Ascending aorta (tissue), 2 donors: ENCODE measurements at places on chromosomes 2 and 18. TPM values are rescaled to one million over a fixed set of nuclear protein-coding genes. Genes with fewer than 3 reads are reported as not detected.

Gene CD8B2
- not detected for total RNA-seq

- DNase-seq: no peak
- no peak overlapping the region for H3K4me3 ChIP-seq
- H3K27ac ChIP-seq: no peak overlapping the region
- no peaks in the 10 kb centered on the region for H3K36me3 ChIP-seq
Observed at GRCh38 chr18:33201509-33201926, 239.0 kb downstream of the CCDC178 start.

- H3K4me3 ChIP-seq: no peak overlapping the region
- no peaks in the 10 kb centered on the region for H3K4me1 ChIP-seq
- H3K27ac ChIP-seq: no peak overlapping the region
- H3K27me3 ChIP-seq: no peaks in the 10 kb centered on the region
- no peak for DNase-seq
Observed at GRCh38 chr18:58268849-58269248, 224.8 kb downstream of the NEDD4L start.

DNA sequence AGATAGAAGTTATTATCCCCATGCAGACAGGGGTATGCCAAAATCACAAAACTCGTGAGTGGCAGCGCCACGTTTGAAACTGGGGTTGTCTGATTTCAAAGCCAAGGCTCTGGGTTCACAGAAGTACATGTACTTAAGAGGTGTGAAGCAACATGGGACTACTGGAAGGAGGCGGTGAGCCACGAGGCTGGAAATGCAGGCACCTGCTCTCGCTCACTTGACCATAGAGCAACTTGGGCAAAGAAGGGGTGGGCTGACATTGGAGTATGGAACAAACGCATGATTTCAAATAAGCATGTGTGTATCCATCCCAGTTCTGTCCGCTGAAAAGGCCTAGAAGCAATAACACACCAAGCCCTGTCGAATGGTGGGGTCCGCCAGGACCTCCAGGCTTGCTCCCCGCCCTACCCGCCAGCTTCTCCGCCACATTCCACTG, 593 bp upstream of the ACTR2 start:
- no peaks in the 10 kb centered on the region for H3K27me3 ChIP-seq
- H3K36me3 ChIP-seq: no peaks in the 10 kb centered on the region
- H3K4me1 ChIP-seq: peaks cover 30% of the 10 kb centered on the region
- no peak for DNase-seq
- H3K27ac ChIP-seq: peak overlapping the region; percentile 74

GRCh38 chr2:175624785-175625184, 377.3 kb downstream of the LNPK start:
- no peaks in the 10 kb centered on the region for H3K27me3 ChIP-seq
- no peaks in the 10 kb centered on the region for H3K36me3 ChIP-seq
- H3K4me1 ChIP-seq: no peaks in the 10 kb centered on the region

Gene MDH1
- total RNA-seq: 65.7 TPM

DNA sequence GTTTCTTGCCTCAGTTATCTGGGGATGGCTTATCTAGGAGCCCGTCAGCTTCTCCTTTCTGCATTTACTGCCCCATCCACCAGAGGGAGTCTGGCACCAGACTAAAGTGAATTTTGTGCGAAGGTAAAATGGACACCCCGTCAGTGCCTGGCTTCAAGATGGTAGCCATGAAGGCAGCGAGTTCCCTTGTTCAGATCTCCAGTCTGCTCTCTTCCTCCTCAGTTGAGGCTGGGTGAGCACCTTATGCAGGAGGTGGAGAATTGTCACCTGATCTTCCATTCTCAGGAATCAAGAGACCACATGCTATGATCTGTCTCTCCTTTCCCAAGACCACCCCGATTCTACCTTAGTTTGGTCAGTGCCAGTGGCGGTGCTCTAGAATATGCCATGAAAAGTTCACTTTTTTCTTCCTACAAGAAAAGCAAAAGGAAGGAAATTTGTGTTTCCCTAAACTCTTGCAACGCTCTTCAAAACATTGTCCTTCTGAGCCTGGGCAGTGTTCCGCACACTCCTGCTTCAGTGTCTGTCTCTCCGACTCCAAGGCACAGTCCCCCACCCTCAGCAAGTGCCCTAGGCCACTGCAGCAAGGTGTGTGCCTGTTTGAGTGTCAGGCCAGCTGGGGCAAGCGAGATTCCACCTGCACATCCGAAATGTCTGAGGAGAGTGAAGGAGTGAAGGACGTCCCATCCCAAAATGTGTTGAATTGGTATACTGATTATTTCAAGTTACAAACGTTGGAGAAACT, 168.6 kb downstream of the SS18 start:
- no peak overlapping the region for H3K27ac ChIP-seq
- H3K36me3 ChIP-seq: no peaks in the 10 kb centered on the region
- H3K4me1 ChIP-seq: no peaks in the 10 kb centered on the region
- H3K4me3 ChIP-seq: no peak overlapping the region
- DNase-seq: no peak

DNA sequence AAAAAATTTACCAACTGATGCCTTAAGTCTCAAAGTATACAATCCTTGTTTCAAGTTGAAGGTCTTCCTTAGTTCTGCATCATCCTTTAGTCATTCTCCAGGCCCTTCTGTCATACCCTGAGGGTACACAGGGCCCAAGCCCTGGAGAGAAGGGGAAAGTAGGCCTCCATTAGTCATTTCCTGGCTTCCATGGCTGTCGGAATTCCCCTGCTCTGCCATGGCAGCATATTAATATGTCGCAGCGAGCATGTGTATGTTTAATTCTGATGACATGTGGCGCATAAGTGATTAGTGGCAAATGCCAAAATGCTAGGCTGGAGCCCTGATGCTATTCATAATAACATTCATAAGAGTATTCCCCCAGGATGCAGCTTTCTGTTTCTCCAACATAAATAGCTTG, 22.1 kb downstream of the GPR39 start:
- H3K27me3 ChIP-seq: no peaks in the 10 kb centered on the region
- no peak for DNase-seq
- no peak overlapping the region for H3K4me3 ChIP-seq
- H3K4me1 ChIP-seq: no peaks in the 10 kb centered on the region
- no peaks in the 10 kb centered on the region for H3K36me3 ChIP-seq
- no peak overlapping the region for H3K27ac ChIP-seq

- H3K27me3 ChIP-seq: no peaks in the 10 kb centered on the region
- no peak overlapping the region for H3K27ac ChIP-seq
- no peaks in the 10 kb centered on the region for H3K4me1 ChIP-seq
- H3K4me3 ChIP-seq: no peak overlapping the region
Observed at GRCh38 chr2:40225670-40226210, 226.2 kb downstream of the SLC8A1 start.

- H3K4me3 ChIP-seq: no peak overlapping the region
- no peaks in the 10 kb centered on the region for H3K27me3 ChIP-seq
- no peaks in the 10 kb centered on the region for H3K4me1 ChIP-seq
- no peak for DNase-seq
Observed at GRCh38 chr2:39849982-39850526, 71.0 kb upstream of the THUMPD2 start.

GRCh38 chr2:9836074-9836473, 7.2 kb upstream of the TAF1B start:
- H3K4me3 ChIP-seq: no peak overlapping the region
- no peaks in the 10 kb centered on the region for H3K36me3 ChIP-seq
- no peak for DNase-seq
- H3K27me3 ChIP-seq: no peaks in the 10 kb centered on the region

DNA sequence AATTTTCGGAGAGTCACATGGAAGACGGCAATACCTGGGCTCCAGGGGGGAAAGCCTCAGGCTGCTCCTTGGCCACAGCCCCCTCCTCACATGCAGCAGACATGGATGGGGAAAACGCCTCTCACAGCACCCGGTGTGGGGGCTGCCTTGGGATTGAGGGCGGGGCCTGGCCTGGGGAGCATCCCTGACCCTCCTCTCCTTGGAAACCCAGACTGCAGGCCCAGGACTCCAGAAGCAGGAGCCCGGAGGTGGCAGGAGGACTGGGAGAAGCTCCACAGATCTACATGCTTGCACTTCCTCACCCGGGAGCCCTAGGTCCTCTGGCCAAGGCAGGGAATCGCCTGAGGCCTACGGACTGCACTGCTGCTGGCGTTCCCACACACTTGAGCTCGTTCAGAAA, 12.1 kb upstream of the HES6 start:
- no peak for DNase-seq
- H3K4me1 ChIP-seq: no peaks in the 10 kb centered on the region
- no peaks in the 10 kb centered on the region for H3K27me3 ChIP-seq
- no peak overlapping the region for H3K27ac ChIP-seq
- H3K36me3 ChIP-seq: peaks cover 86% of the 10 kb centered on the region
- no peak overlapping the region for H3K4me3 ChIP-seq

- H3K27me3 ChIP-seq: no peaks in the 10 kb centered on the region
- no peak overlapping the region for H3K4me3 ChIP-seq
Observed at GRCh38 chr18:27789406-27789805, 387.5 kb downstream of the CDH2 start.

- no peak overlapping the region for H3K27ac ChIP-seq
- no peaks in the 10 kb centered on the region for H3K27me3 ChIP-seq
- H3K4me1 ChIP-seq: no peaks in the 10 kb centered on the region
- no peak overlapping the region for H3K4me3 ChIP-seq
Observed at GRCh38 chr2:8312861-8313830, 368.7 kb upstream of the ID2 start.

DNA sequence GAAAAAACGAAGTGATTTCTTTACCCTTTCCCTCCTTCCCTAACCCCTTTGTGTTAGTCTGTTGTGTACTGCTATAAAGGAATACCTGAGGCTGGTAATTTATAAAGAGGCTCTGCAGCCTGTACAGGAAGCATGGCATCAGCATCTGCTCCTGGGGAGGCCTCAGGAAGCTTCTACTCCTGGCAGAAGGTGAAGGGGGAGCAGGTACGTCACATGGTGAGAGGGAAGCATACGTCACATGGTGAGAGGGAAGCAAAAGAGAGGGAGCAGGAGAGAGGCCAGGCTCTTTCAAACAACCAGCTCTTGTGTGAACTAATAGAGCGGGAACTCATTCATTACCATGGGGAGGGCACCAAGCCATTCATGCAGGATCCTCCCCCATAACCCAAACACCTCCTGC, 126.2 kb downstream of the CAPN13 start:
- no peaks in the 10 kb centered on the region for H3K27me3 ChIP-seq
- no peak overlapping the region for H3K27ac ChIP-seq
- H3K4me1 ChIP-seq: no peaks in the 10 kb centered on the region
- H3K4me3 ChIP-seq: no peak overlapping the region
- no peak for DNase-seq

DNA sequence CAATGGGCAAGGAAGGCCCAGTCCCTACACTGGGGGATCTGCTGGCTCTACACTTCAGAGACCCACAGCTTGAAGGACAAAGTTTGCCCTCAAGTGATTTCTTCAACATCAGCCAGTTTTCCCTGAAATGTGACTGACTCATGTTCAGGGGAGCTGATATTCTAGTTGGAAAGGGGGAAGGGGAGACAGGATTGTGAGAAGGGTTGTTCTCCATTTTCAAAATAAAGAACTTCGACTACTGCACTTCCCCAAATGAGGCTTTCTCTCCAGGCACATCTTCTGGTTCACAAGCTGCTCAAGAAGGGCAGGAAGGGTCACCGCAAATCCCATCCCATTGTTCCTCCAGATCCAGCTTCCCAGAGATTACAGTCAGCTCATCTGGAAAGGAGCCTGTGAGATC, 117.6 kb downstream of the BCL2L11 start:
- no peaks in the 10 kb centered on the region for H3K36me3 ChIP-seq
- H3K27me3 ChIP-seq: no peaks in the 10 kb centered on the region
- no peaks in the 10 kb centered on the region for H3K4me1 ChIP-seq
- no peak overlapping the region for H3K4me3 ChIP-seq
- no peak overlapping the region for H3K27ac ChIP-seq

GRCh38 chr18:52160636-52161035, 179.4 kb upstream of the DCC start:
- no peak for DNase-seq
- H3K27me3 ChIP-seq: no peaks in the 10 kb centered on the region
- no peak overlapping the region for H3K4me3 ChIP-seq
